ENCODE measurements at places on chromosomes 6 and 20.
A peak's percentile ranks its signal among the peaks of the same experiment; 100 is the strongest.

GRCh38 chr6:7148100-7148822 lies 40.5 kb downstream of the RREB1 start:
- DNase-seq, result no peak

DNA sequence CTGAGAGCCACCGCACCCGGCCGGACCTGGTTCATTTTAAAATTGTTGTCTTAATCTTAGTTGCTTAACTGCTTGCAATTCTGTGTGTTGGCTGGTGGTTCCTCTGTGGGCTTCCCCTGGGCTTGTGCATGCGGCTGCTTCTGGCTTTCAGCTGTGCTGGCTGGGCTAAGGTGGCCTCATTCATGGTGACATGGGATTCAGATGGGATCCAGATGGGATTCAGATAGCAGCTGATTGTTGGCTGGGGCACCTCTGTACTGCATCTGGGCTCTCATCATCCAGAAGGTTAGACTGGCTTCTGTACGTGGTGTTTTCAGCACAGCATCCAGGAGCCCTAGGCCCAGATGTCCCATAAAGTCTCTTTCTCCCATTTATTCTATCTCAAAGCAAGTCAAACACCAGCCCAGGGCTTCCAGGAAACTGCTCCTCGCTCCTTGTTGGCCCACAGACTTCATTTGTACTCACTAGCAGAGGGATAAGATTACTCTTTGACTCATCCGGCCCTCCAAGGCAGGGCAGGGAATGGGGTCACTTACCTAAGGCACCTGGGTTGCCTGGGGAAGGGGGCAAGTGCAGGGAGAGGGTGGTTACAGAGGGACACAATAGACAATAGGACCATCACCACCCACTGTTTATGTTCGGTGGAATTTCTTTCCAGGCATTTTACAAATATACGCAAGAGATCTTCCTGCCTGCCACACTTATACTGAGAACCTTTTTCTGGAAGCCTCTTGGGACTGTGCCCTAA lies 10.2 kb upstream of the PEDS1 start:
- no peak for DNase-seq

- no peak for DNase-seq
These were observed 188.1 kb downstream of the FOXC1 start for GRCh38 chr6:1797801-1798200.

DNA sequence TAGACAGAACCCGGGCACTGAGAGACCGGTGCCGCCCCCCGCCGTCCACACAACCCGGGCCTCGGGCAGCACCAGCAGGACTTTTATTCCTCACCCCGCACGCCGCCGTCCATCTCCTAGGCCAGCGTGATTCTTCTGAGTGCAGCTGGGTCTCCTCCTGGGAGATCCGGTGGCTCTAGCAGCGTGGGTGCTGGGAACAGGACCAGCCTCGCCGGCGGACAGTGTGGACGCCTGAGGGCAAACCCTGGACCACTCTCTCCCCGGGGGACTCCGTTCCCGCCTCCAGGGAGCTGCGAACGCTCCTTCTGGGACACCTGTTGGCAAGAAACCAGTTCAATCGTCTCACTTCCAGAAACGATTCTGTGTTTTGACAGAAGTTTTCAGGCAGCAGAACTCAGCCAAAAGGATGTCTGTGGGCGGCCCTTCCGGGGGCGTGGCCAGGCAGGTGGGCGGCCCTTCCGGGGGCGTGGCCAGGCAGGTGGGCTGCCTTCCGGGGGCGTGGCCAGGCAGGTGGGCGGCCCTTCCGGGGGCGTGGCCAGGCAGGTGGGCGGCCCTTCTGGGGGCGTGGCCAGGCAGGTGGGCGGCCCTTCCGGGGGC lies 130.7 kb downstream of the DLL1 start:
- no peak for DNase-seq

DNA sequence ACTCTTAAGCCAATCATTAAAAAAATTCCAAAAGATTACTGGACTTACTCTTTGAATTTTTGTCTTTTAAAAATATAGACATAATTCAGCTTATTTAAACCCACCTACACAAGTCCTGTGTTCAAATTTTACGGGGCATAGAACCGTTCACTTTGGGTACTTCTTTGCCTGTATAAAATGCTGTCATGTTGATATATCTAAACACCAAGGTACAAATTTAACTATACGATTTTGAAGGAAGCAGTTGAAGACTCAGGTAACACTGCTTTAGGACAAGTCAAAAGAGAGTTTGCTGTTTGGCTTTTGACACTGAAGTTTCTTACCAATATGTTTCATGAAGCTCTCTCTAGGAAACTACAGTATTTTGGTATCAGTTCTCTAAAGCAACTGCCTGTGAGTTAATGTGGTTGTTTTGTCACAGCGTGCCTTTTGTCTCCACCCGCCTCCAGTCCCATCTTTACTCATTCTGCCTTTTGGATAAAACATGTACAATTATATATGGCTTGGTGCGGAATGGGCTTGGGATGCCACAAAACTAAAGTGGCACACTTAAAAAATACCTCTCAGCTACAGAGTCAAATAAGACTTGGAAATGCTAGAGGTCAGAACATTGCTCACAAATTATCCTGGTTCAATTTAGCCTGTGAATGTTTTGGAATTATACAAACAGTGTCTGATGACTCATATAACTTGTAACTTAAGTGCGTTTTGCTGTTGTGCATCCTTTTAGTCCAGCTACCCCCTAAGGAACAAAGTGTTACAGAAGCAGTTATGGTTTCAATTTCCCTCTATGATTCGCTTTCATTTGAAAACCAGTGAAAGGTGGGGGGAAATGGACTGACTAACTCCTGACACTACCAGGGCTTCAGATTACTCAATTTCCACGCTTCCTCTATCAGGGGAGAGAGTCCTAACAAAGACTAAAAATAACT lies 38.7 kb downstream of the RGS17 start:
- DNase-seq, result no peak

DNA sequence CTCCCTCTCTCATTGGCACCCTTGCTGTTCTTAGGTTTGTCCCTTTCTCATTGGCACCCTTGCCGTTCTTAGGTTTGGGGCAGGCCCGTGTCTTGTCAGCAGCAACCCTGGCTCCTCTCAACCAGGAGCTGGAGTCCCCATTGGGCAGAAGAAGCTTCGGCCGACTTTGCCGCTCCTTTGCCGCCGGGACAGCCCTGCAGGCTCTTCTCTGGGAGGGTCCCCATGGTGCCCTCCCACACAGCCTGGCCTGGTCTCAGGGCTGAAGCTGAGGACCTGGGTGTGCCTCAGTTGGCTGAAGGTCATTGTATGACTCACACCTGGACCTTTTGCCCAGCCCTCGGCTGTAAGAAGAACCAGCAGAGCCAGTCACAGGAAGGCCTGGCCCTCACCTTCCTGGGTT lies 59.6 kb downstream of the PPP1R14C start:
- DNase-seq, result no peak

GRCh38 chr20:46087161-46087560 lies 2.6 kb downstream of the NCOA5 start:
- no peak for DNase-seq

DNA sequence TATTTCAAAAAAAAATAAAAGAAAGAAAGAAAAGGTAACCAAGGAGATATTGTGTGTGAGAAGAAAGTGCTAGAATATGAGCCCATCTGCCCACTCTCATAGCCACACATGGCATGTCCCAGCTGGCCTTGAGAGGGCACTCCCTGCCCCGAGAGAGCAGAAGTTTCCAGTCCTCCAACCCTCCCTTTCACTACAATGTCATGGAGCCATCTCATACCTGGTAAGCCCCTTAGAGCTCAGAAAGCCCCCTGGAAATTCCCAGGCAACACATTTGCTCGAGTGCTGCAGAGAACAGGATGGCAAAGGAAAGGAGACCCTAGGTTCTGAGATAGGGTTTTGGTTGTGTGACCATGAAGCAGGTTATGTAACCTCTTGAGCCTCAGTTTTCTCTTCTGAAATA lies 75.8 kb upstream of the RIN2 start:
- no peak for DNase-seq

GRCh38 chr20:50561379-50562078 lies 51.3 kb downstream of the PTPN1 start:
- no peak for DNase-seq

GRCh38 chr6:13863699-13864155 lies 49.4 kb upstream of the MCUR1 start:
- no peak for DNase-seq

DNA sequence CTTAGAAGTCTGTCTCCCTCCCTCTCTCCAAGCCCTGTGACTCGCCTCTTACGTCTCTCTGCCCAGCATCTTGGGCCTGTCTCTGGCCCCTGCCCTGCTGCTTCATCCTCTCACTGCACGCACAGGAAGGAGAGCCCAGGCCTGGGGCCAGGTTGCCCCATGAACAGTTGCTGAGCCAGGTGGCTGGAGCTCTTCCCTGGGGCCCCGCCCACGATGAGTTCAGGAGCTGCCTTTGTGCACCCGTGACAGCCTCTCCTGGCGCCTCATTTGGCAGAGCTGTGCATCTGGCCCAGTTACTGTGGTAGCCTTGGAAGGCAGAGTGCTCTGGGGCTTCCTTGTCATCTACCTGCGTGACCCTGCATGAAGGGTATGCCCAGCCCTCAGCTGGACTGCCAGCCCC lies 44.5 kb downstream of the SLC52A3 start:
- no peak for DNase-seq

DNA sequence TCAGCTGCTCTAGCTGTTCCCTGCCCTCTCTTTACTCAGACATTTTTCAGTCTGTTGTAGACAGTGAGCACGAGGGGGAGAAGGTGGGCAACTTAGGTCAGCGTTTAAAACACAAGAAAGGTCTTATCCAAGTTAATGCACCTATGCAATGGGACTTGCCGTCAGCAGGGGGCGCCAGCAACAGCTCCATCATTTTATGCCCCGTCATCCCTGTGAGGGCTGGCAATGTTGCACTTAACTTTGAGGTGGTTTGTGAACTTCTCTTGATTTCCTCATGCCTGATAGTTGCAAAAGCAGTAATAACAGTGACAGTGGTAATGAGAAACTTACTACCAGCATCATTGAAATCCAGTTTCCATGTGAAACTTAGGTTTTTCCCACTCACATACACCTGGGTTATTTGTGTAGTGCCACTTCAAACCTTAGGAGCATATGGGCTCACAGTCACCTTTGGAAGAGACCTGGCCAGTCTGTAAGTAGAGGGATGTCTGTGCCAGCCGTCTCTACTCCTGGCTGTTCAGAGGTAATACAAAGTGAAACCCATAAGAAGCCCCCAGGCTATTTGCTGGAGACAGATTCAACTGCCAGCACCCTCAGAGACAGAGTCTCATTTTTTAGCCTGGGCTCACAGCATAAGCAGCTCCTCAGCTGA lies 44.9 kb upstream of the ID1 start:
- DNase-seq, result peak; percentile 52

DNA sequence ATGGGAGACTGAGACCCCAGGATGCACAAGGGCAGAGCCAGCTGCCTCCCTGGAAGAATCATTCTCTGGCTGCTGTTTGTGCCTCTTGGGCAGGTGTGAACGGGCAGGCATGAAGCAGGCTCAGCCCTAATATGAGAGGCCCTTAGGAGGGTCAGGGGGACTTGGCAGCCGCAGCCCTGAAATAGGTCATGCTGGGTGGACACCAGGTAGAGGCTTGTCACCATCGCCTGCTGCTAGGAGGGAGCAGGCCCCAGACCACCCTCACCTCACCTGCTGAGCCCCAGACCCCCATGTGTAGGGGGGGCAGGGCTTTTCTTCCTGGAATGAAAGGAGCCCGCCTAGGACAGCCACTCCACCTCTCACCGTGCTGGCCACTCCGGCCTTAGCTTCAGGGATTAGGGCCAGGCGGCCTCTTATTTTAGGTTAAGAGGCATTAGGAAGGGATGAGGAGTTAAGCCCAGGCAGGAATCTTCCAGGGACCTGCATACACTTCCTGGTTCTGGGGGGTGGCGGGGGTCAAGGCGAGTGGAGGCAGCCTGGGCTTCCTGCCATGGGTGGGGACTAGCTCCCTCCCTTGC lies 92.4 kb downstream of the ASXL1 start:
- no peak for DNase-seq

- DNase-seq, result no peak
These were observed 21.2 kb upstream of the TTPAL start for GRCh38 chr20:44454306-44454963.

- DNase-seq, result no peak
These were observed 630.8 kb upstream of the IMPG1 start for GRCh38 chr6:76703285-76703684.

- DNase-seq, result no peak
These were observed 40.4 kb upstream of the DOK5 start for GRCh38 chr20:54435015-54435414.

DNA sequence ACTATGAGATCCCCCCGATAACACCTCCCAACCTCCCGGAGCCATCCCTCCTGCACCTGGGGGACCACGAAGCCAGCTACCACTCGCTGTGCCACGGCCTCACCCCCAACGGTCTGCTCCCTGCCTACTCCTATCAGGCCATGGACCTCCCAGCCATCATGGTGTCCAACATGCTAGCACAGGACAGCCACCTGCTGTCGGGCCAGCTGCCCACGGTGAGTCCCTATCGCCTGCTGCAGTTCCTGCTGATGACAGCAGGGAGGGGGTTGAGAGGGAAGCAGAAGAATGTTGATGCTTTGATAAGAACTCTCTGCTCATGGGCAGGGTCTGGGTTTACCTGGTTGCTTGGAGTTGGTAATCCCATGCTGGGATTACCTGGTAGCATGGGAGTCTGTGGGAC lies 91.9 kb downstream of the TOX2 start:
- no peak for DNase-seq

DNA sequence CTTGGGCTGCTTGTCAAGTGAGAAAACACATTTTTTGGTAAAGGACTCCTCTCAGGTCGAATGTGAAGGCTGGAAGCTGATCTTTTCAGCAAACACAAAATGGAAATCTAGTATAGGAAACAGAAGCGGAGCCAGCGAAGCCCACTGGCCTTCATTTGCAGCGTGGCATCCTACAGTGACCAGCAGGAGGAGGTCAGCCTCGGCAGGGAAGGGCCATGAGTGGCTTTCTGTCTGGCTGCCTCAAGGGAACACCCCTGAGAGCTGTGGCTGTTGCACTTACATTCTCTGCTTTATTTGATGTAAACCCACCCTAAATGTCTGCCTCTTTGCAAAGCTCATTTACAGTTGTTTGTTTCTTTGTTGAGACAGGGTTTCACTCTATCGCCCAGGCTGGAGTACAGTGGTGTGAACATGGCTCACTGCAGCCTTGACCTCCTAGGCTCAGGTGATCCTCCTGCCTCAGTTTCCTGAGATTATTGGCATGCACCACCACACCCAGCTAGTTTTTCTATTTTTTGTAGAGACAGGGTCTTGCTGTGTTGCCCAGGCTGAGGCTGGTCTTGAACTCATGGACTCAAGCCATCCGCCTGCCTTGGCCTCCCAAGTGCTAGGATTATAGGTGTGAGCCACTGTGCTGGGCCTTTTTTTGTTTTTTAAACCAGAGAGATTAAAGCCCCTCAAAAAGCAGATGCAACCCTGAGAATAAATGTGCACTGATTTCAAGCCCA lies 322.0 kb upstream of the SOX4 start:
- no peak for DNase-seq

- DNase-seq, result no peak
These were observed 3.9 kb downstream of the NPEPL1 start for GRCh38 chr20:58696411-58696961.

All from activated CD8-positive, alpha-beta memory T cell treated with anti-CD3 and anti-CD28 coated beads for 1 hour (primary cell).